Esophagus squamous epithelium (tissue), 5 donors: ENCODE measurements at places on chromosomes 16 and 17.

GRCh38 chr17:44983563-44983962 is 15.5 kb upstream of the C1QL1 start:
- DNase-seq: no peak

GRCh38 chr16:85627526-85628264 is 14.6 kb downstream of the GSE1 start:
- no peak for DNase-seq

- DNase-seq: no peak
These were observed 82.6 kb downstream of the HIC1 start for GRCh38 chr17:2137342-2138098.

GRCh38 chr17:27379888-27380533 is 76.2 kb upstream of the KSR1 start:
- DNase-seq: no peak

DNA sequence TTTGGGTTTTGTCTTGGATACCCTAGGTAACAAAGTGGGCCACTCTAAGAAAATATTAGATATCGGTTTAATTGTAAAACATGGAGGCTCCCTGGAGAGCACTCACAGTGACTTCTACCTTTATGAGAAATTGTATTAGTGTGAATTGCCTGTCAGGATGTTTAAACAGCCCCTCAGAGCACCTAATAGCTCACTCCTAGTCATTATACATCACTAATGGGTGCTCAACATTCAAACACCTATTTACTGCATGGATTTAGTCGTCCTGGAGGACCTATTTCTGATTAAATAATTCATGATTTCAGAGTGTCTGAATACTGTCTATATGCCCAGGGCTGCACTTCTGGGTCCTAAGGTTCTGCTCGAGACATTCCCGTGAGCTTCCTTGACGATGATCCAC is 430.2 kb upstream of the EEF2KMT start:
- no peak for DNase-seq
